ENCODE measurements at places on chromosomes 7 and 10.

GRCh38 chr7:77685233-77685632 lies 11.0 kb upstream of the RSBN1L start:
- no peak for DNase-seq

DNA sequence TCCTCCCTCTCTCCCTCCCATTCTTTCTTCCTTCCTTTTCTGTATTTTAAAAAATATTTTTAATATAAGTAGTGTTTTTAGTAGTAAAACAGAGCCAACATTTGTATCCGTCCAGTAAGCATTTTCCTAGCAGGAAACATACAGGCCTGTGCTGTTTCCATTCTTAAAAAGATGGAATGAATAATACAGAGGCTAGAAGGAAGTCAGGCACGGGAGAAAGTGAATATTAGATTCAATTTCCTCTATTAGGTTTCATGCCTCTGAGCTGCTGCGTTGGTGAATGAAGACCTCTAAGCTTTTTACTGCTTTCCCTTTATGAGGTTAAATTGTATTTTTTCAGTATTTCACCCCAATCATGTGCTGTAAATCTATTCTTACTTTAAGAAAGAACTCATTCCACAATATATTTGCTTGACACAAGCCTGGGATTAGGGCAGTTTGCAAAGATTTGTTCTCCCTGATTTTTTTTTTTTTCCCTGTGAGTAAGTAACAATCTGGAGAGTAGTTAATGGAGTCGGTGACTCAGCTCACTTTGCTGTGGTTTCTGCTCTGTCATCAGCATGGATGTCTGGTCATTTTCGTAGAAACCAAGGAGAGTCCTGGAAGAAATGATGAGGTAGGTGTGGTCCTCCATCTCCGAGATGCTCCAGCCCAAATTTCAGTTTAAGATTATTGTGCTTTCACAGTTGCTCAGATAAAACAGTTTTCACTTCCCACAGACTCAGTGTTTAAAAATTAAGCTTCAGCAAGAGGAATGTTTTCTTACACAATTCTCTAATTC lies 76.1 kb upstream of the PITRM1 start:
- no peak for DNase-seq

- no peak for DNase-seq
Measured at GRCh38 chr7:157757776-157758467, 421.1 kb downstream of the DNAJB6 start.

DNA sequence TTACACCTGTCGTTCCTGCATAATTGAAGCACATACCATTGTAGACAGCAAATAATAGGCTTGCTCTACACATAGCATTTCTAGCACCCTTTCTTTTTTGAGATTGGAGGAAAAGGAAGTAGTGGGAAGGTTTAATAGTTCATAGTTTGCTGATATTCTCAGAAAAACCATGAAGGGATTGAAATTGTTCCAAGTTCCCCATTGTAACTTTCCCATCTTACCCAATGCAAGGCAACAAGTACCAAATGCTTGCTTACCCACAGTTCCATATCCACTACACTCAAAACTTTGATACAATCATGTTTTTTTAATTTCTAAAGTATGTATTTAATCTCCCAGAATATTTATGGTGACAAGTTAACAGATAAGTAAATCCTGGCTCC lies 13.8 kb downstream of the CYP3A5 start:
- DNase-seq: no peak

- no peak for DNase-seq
Measured at GRCh38 chr7:36977878-36978277, 253.6 kb upstream of the AOAH start.

- DNase-seq: no peak
Measured at GRCh38 chr7:25234336-25234735, 6.0 kb upstream of the NPVF start.

DNA sequence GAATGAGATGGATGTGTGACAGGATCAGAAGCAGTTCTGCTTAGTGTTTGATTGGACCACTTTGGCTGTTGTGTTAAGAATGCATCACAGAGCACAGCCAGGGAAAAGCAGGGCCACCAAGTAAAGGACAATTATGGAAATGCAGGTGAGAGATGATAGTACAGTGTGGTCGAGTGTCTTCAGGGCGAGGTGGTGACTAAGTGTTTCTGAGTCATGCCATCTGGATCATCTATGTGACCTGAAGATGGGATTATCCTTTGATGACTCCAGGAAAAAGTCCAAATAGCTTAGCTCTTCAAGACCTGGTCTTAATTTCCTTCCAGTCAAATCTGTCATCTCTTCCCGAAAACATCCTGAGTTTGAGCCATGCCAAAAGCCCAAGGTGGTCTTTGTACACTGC lies 523.2 kb upstream of the IGFBP3 start:
- no peak for DNase-seq

GRCh38 chr7:152537639-152538038 lies 101.8 kb upstream of the KMT2C start:
- no peak for DNase-seq

GRCh38 chr10:122220736-122221135 lies 50.4 kb upstream of the BTBD16 start:
- no peak for DNase-seq

DNA sequence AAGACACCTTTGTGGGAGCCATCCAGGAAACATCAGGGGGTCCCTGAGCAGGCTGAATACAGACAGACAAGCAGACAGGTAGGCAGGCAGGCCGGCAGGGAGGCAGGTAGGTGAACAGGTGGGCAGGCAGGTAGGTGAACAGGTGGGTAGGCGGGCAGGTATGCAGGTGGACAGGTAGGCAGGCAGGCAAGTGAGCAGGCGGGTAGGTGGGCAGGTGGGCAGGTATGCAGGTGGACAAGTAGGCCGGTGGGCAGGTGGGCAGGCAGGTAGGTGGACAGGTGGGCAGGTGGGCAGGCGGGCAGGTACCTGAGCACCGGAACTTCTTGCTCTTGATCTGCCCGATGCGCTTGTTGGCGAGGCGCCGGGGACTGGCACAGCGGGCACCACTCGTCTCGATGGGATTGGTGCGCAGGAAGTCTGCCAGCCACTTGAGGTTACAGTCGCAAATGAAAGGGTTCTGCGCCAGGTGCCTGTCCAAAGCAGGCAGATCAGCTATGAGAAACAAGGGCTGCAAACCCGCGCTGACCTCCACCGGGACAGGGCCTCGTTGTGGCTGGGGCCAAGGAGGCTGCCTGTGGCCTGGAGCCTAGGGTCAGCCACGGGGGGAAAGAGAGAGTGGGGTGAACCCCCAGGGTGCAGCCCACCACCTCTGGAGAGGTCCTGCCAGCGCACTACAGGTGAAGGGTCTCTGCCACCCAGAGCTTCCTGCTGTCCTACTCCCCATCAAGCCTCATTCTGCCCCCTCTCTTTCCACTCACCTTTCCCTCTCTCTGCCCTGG lies 136.9 kb downstream of the SLIT1 start:
- no peak for DNase-seq

- DNase-seq: no peak
Measured at GRCh38 chr10:67695555-67695954, 440 bp downstream of the CTNNA3 start.

DNA sequence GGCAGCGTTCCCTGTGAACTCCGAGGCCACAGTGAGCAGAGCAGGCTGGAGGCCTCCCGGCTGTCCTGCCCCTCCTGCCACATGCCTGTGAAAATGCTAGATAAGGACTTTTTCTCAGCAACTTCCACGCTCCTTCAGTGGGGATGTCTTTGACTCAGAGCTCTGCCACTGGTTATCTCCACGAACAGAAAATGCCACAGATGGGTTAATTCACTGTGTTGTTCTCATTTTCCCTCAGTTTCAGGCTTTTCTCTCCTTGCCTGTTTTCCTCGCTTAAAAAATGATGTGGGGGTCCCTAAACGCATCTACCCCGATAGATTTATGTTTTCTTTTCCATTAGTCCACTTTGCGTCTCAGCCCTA lies 51.3 kb downstream of the IKZF1 start:
- DNase-seq: no peak

DNA sequence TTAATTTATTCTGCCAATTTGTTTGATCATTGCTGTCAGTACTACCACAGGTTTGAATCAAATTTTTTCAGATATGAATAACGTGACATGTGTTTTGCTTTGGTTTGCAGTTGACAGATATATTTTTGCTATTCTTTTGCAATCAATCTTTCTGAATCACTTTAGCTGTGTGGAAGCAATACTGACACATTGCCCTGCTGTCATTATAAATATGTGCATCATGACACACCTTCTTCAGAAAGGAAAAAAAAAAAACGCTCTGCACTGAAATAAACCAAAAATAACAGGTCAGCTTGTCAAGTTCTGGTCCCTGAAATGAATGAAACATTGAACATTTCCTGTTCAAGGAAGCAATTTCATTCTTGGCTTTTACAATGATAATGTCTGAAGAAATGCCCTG lies 93.8 kb upstream of the FAM13C start:
- DNase-seq: no peak

- no peak for DNase-seq
Measured at GRCh38 chr10:118272149-118272721, 69.9 kb downstream of the FAM204A start.

DNA sequence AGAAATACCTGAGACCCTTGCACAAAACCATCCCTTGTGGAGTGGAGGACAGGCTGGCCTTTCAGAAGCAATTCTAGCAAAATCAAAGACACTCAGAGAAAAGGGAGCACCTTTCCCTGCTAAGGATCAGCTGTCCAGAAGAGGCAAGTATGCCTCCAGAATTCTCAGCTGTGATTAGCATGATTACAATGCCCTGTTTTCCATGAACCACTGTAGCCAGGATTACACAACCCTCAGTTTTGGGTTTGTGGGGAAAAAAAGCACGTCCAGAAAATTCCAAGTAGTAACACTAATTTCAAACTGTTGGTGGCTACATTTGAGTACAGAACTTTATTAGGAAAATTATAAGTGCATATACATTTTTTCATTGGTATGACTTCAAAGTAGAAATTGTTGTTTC lies 15.0 kb downstream of the CXCL12 start:
- no peak for DNase-seq

DNA sequence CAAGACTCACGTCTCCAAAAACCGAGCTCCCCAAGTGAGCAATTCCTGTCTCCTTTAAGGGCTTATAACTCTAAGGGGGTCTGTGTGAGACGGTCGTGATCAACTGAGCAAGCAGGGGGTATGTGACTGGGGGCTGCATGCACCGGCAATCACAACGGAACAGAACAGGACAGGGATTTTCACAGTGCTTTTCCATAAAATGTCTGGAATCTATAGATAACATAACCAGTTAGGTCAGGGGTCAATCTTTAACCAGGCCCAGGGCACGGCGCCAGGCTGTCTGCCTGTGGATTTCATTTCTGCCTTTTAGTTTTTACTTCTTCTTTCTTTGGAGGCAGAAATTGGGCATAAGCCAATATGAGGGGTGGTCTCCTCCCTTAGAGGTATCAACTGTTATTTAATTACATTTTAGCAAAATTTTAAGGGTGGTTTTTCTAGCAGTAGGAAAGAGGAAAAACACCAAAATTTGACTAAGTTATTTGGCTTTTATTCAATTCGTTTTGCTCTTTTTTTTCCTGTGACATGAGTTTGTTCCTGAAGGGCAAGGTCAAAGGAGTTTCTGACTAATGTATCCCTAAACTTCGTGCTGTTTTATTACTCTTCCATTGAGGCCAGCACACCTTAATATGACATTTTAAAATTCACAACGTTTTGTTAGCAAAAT lies 121.4 kb upstream of the SEC61G start:
- DNase-seq: no peak

- DNase-seq: no peak
Measured at GRCh38 chr10:121322046-121322445, 276.2 kb downstream of the FGFR2 start.

GRCh38 chr7:6271694-6272440 lies 557 bp downstream of the CYTH3 start:
- no peak for DNase-seq

DNA sequence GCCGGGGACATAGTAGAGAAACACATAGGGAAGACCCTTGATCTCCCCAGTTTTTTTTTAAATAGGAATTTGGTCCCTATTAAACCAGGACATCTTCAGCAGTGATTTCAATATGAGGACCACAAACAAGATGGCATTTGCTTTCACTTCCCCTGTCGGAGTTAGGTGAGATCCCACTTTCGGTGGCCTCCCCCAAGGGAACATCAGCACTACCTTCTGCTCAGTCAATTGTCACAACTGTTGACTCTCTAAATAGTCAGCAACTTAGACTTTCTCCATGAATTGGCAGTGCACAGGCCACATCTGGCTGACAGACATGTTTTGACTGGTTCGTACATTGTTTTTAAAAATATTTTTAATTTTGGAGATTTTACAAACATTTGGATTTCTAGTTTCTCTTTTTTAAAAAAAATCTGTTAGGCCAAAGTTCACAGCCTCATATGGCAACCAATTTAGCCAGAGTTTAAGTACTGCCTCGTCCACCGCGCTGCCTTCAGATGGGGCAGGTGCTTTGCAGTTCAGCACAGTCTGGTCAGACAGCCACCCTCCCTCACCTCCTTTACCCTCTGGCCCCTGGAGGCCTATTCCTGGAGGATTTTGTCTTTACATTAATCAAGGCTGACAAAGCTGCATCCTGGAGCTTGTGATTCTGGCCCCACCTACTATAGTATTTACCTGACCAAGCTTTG lies 139.2 kb upstream of the PRR15 start:
- DNase-seq: no peak

GRCh38 chr7:135704698-135705097 lies 23.3 kb downstream of the SLC13A4 start:
- no peak for DNase-seq

- no peak for DNase-seq
Measured at GRCh38 chr10:71187600-71187999, 24.8 kb upstream of the UNC5B start.

DNA sequence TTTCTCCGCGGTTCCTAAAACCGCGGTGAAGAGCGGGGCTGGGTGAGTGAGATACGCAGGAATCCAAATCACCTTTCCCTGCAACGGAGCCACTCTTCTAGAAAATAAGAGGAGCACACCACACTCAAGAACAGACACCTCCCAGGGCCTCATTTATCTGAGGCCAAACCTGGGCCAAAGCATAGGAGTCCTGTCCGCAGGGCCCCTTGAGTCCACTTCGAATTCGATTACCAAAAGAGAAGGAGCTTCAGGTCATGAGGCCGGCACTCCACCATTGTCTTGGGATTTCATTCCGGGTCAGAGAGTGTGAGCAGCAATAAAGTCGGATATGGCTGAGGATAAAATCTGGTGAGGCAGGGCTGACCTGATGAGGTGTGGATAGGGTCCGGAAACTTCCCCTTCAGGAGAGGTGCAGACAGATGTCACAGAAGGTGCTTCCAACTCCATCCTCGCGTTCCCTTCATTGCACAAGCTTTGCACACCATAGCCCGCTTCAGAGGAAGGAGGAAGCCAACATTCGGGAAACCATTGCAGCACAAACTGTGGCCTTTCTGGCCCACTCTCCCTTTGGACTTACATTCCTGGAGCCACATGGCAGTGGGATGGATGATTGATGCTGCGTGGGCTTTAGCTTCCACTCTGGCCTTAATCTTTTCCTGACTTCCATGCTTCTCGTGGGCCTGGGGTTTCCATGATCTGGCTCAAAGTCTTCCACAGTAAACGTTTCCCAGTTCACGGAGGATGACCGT lies 27.2 kb upstream of the ZNF273 start:
- no peak for DNase-seq

DNA sequence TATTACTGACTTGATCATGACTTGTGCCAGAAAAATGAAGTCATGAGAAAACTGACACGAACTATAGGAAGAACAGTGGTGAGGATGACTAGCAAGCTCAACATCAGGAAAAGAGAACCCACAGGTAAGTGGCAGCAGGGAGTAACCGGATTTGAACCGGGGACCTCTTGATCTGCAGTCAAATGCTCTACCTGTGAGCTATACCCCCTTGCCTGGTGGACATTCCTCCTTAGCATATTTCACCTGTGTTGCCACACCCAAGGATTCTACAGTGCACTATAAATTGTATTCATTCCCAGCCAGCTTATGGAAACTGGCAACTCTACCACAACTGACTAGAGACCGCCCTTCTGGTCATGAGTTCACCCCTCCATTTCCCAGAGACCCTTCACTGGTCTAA lies 97.5 kb upstream of the ZNF746 start:
- no peak for DNase-seq

Data from CD4-positive, alpha-beta T cell treated with Interleukin-15 for 1 hour (primary cell).